ENCODE measurements at places on chromosomes 3 and 15. TPM values are rescaled to one million over a fixed set of nuclear protein-coding genes. Genes with fewer than 3 reads are reported as not detected.

DPPA2 gene
- not detected for total RNA-seq

U2SURP gene
- 124 TPM for total RNA-seq

DNA sequence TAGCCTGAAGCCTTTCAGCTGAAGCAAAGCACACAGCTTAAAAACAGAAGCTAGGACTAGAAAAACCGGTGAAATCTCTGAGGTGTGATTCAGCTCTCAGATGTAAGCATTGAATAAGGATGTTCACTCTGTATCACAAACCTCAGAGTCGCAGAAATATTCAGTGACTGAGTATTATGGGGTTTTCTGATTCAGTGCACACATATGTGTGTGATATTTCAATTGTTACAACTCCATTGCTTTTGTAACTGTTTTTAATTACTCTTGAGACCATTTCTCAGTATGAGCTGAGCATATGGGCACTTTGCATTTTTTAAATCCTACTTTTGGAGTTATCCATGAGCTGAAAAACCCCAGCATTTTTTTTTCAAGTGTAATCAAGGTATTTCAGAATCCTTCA lies 868.8 kb downstream of the NTRK3 start:
- no peak for DNase-seq
- no peaks in the 10 kb centered on the region for H3K36me3 ChIP-seq
- H3K4me1 ChIP-seq = no peaks in the 10 kb centered on the region
- no peaks in the 10 kb centered on the region for H3K27me3 ChIP-seq

DNA sequence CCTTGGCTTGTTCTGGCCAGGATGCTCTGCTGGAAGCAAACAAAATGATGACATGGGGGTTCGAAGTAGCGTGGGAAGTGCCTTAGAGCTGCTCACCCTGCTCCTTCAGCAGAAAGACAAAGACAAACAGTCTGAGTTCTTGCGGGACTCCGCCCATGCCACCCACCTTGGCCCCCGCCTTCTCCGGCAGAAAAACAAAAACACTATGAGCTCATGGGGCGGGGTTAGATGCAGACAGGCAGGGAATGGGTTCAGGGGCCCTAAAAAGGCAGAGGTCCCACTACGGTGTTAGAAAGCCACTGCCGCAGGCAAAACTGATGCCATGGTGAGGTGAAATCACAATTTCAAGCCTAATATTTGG lies 9.7 kb upstream of the NCKIPSD start:
- H3K27me3 ChIP-seq = no peaks in the 10 kb centered on the region
- no peak overlapping the region for H3K27ac ChIP-seq
- peaks cover 2% of the 10 kb centered on the region for H3K4me1 ChIP-seq
- H3K36me3 ChIP-seq = peaks cover 46% of the 10 kb centered on the region
- DNase-seq = no peak

DNA sequence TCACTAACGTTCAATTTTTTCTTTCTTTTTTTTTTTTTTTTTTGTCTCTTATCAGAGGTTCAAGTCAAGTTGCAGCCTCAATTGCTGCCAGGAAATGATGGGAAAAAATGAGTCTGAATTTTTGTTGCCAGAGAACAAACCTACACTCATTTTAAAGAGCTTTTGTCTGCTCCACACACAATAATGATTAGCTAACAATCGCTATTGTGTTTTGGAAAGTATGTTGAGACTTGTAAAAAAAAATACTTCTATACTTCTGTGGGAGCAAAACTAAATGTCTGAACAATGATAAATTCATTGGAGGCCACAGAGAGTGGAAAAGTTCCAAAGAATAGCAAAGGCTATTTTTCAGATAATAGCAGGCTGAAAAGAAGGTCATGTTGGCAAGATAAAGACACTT lies 176.3 kb upstream of the LMCD1 start:
- H3K27me3 ChIP-seq = no peaks in the 10 kb centered on the region
- no peak overlapping the region for H3K4me3 ChIP-seq
- H3K27ac ChIP-seq = no peak overlapping the region
- H3K36me3 ChIP-seq = no peaks in the 10 kb centered on the region
- H3K4me1 ChIP-seq = no peaks in the 10 kb centered on the region

HGD gene
- 0.29 TPM for total RNA-seq

GRAMD1C gene
- total RNA-seq = 1.1 TPM

CMTM7 gene
- 42.3 TPM for total RNA-seq

DNA sequence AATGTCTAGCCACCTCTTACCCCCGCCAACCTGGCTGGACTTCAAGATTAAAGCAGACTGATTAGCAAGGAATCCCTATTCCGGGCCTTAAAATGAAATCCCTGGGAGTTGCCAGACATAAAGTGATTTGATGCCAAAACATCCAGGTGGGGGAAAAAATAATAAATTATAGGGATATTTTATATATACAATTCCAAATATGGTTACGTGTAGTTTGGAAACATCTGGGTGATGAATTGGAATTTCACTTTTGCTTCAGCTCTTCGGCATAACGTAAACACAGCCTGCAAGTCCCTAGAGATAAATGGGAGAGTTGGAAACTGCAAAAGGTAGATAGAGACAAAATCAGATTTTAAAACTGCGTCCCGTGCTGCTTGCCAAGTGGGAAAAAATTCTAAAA lies 545.5 kb upstream of the MDFIC2 start:
- peaks cover 8% of the 10 kb centered on the region for H3K4me1 ChIP-seq
- no peak overlapping the region for H3K27ac ChIP-seq
- H3K36me3 ChIP-seq = no peaks in the 10 kb centered on the region
- DNase-seq = no peak

GRCh38 chr3:64837126-64837738 lies 149.4 kb upstream of the ADAMTS9 start:
- no peak for DNase-seq
- no peaks in the 10 kb centered on the region for H3K27me3 ChIP-seq
- H3K27ac ChIP-seq = no peak overlapping the region

CPNE9 gene
- total RNA-seq = not detected

- peaks cover 3% of the 10 kb centered on the region for H3K27me3 ChIP-seq
- no peaks in the 10 kb centered on the region for H3K36me3 ChIP-seq
- H3K27ac ChIP-seq = no peak overlapping the region
- no peak overlapping the region for H3K4me3 ChIP-seq
- DNase-seq = no peak
Measured at GRCh38 chr3:194723846-194724618, 38.3 kb downstream of the FAM43A start.

DNA sequence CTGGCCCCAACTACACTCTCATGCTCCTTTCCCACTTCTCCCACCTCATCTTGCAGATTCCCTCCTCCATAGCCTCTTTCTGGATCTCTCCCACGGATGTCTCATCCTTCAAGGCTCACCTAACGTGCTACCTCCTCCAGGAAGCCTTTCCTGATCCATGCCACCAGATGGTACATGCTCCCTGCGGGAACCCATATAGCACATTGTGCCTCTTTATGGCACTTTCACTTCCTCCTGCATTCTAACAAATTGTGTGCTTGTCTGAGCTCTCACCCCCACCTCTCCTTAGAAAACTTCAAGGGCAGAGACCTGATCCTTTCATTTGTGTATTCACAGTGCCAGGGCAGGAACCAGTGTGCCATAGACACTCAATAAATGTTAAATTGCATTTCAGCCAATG lies 63.0 kb downstream of the HES1 start:
- peaks cover 23% of the 10 kb centered on the region for H3K4me1 ChIP-seq
- peaks cover 38% of the 10 kb centered on the region for H3K27me3 ChIP-seq
- no peaks in the 10 kb centered on the region for H3K36me3 ChIP-seq
- no peak overlapping the region for H3K27ac ChIP-seq
- no peak for DNase-seq
- no peak overlapping the region for H3K4me3 ChIP-seq

DNA sequence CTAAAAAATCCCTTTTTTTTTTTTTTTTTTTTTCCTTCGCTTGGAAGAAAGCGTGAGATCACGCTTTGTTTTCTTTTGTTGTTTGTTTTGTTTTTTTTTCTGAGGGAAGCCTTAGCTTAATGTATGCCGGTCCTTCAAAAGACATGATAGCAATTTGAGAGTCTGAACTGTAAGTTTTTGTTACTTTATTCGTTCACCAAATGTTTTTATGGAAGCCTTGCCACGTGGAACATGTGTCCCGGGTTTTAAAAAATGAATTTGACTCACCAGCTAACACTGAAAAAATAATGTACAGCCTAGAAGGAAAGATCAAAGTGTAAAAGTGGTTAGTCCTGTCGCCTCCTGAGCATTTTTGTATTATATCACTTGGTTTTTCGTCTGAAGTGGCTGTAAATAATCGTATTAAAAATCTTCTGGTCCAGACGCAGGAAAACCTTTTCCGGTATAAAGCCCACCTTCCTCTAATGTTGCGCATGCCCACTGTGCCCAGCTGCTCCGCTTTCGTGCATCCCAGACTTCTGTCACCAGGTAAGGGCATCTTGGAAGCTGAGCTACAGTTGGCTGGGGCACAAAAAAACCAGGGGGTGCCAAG lies 795 bp upstream of the MYNN start:
- no peak for DNase-seq
- peaks cover 36% of the 10 kb centered on the region for H3K36me3 ChIP-seq
- H3K27ac ChIP-seq = peak overlapping the region; percentile 100
- peak overlapping the region; percentile 98 for H3K4me3 ChIP-seq

- H3K27ac ChIP-seq = no peak overlapping the region
- no peaks in the 10 kb centered on the region for H3K4me1 ChIP-seq
- H3K36me3 ChIP-seq = no peaks in the 10 kb centered on the region
- no peak for DNase-seq
- H3K27me3 ChIP-seq = no peaks in the 10 kb centered on the region
Measured at GRCh38 chr3:34533451-34533850, 735.0 kb downstream of the PDCD6IP start.

DNA sequence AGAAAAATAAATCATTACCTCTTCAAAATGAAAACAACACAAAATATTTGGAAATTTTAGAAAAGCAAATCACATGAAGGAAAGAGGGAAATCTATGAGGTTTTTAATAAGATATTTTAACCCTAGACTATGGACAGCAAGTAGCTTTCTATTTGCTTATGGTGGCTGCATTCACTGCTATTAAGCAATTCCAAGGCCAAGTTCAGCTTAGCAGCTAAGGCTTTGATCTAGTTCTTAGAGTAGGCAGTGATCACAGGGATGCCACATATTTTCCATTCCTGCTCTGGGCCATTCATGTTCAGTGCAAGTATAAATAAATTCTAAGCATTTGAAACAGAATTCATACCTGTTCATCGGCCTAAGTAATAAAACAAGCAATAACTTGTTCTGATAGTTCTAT lies 235.3 kb downstream of the CDIN1 start:
- H3K4me3 ChIP-seq = no peak overlapping the region
- no peaks in the 10 kb centered on the region for H3K4me1 ChIP-seq

- no peak overlapping the region for H3K4me3 ChIP-seq
- no peaks in the 10 kb centered on the region for H3K27me3 ChIP-seq
- H3K4me1 ChIP-seq = peaks cover 24% of the 10 kb centered on the region
- no peak for DNase-seq
- H3K36me3 ChIP-seq = peaks cover 14% of the 10 kb centered on the region
Measured at GRCh38 chr3:171248426-171249111, 211.6 kb downstream of the TNIK start.

DNA sequence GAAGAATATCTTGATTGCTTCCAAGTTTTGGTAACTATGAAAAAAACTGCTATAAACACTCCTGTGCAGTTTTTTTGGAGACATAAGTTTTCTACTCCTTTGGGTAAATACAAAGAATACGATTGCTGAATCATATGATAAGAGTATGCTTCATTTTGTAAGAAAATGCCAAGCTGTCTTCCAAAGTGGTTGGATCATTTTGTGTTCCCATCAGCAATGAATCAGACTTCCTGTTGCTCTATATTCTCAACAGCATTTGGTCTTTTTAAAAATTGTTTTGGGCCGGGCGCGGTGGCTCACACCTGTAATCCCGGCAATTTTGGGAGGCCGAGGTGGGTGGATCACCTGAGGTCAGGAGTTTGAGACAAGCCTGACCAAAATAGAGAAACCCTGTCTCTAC lies 14.5 kb downstream of the BTD start:
- H3K27ac ChIP-seq = no peak overlapping the region
- no peak for DNase-seq
- no peaks in the 10 kb centered on the region for H3K4me1 ChIP-seq
- H3K27me3 ChIP-seq = no peaks in the 10 kb centered on the region
- H3K36me3 ChIP-seq = peaks cover 14% of the 10 kb centered on the region

DNA sequence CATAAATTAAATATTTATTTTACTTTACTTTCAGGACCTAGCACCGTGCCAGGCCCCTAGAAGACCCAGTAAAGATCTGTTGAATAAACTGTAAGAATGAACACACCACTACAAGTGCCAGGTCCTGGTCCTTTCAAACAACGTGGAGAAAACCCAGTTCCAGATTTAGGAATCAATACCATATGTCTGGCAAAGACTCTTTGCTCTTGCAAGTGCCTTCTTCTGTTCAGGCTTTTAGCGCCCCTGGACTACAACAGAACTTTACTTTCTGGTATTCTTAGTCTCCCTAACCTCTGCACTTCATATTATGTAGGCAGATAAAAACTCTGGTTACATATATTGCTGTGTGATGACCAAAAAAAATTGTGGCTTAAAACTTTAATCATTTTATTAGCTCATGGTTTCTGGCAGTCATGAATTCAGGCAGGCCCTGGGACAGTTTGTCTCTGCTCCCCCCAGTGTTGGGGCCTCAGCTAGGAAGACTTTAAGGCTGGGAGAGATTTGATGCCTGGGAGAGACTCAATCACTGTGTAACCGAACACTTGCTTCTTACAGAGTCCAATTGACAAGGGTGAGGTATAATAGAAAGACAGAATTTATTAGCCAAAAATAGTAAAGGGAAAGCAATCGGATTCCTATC lies 2.9 kb upstream of the PSMA4 start:
- H3K27ac ChIP-seq = no peak overlapping the region
- no peaks in the 10 kb centered on the region for H3K27me3 ChIP-seq
- H3K36me3 ChIP-seq = peaks cover 15% of the 10 kb centered on the region
- peaks cover 19% of the 10 kb centered on the region for H3K4me1 ChIP-seq

AMT gene
- 4.7 TPM for total RNA-seq

DNA sequence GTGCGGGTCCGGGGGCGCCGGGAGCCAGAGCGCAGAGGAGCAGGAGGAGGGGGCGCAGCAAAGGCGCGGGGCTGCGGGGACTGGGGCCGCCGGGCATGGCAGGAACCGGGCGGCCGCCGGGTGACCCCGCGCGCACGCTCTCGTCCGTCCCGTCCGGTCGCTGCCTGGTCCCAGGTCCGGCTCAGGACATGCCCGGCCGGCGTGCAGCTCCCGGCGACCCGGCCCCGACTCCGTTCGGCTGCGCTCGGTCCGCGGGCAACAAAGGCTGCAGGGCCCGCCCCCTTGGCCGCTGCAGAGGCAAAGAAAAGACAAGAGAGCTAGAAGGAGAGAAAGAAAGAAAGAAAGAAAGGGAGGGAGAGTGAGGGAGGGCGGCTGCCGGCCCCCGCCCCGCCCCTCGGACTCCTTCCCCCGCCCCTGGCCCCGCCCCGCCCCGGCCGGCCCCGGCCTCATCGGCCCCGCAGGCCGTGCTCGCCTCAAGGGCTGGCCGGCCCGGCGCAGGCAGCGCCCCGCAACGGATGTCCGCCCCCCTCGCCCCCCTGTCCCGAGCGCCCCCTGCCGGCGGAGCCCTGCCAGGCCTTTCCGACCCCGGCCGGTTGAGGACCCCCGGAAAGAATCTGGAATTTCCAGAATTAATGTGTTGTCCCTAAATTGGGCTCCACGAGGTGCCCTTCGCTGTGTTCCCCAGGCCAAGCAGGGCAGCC lies at the start of gene ADAMTS7:
TSS of gene ADAMTS7 (minus strand) at position 341 of the 701 bp plus-strand sequence. CDS start at position 97, 244 bp downstream.
- DNase-seq = peak; percentile 61
- peaks cover 40% of the 10 kb centered on the region for H3K27me3 ChIP-seq
- peaks cover 12% of the 10 kb centered on the region for H3K4me1 ChIP-seq

All from activated CD8-positive, alpha-beta T cell treated with anti-CD3 and anti-CD28 coated beads, Interleukin-2, amount 10 ng/mL, durations not matched to agents 7 days and 5 days (primary cell).